ENCODE measurements at places on chromosomes 6 and 20.

DNA sequence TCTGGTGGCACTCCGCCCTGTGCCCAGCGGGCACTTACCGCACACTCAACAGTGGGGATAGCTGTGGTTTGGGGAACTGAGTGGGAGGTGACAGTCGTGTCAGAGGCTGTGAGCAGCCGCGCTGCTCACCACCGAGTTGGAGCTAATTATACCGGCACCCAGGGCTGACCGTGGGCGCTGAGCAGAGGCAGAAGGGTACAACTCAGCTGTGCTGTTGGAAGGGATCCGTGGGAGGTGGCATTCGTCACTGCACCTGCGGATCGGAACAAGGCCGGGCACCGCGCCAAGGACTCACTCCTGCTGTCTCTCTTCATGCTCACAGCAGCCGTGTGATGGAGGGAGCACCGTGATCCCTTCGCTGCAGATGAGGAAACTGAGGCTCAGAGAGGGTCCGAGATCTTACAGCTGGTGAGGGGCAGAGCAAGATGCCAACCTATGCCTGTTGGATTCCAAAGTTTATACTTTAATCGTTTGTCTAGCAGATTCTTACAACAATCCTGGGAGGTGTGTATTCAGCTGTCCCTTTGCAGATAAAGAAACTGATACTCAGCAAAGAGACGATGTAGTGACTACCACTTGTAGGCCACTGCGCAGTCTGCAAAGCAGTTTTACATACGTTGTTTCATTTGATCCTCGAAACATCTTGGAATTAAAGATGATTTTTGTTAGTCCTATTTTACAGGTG is 713 bp upstream of the ELMO2 start:
- peak; percentile 92 for DNase-seq

DNA sequence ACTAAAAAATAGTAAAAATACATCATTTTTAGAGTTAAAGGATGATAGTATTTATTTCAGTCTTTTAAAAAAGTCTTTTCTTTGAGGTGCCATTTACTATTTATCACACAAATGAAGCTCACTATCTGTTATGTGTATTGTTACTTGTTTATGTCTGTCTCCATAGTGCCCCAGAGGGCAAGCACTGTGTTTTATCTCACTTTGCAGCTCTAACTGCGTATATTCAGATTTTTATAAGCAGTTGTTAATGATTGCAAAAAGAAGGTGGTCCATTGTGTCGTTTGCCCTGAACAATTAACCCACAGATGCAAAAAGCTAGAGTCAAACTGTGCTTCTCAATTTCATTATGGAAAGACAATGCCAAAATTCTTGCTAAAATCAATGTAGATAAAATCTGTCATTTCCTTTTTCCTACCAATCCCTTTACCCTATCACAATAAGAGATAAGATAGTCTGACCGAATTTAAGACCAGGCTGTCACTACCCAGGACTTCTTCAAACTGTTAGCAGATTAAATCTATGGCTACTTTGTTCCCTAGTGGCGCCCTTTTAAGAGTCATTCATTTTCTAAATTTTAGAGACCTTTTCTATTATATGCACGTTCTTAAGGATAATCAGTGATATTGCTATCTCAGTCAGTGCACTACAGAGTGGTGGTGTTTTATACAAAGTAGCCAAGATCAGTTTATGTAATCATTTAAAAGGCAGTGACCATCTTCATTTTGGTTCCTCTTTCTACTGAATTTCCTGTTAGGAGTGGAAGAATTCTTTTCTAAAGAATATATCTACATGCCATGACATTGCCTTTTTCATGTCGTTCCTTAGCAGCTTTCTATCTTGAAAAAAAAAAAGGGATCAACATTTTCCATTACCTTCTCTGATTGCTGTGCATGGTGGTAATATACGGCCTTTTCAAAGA is 133.1 kb upstream of the PRDM1 start:
- no peak for DNase-seq

GRCh38 chr6:135830452-135830881 is 21.0 kb upstream of the PDE7B start:
- DNase-seq, result no peak

GRCh38 chr6:48670546-48670945 is 559.5 kb upstream of the PTCHD4 start:
- no peak for DNase-seq

DNA sequence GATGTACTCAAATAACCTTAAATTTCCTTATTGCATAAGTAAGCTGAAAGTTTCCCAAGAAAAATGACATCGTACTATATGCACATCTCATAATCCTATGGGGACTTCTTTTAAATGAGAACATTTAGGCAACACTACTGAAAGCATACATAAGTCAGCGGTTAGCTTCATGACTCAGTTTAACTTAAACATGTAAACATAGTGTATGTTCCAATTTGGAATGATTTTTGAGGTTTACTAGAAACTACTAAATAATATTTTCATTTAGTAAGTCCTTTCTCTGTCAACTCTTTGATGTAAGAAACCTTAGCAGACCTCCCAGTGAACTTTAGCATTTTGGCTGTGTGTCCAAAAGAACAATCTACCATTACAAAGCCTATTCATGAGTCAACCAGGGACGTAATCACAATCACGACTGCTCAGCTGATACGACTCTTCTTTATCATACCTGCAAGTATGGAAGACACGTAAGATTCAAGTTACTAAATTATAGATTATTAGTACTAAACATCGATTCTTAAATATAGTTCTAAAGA is 19.3 kb downstream of the HIVEP2 start:
- DNase-seq, result no peak

DNA sequence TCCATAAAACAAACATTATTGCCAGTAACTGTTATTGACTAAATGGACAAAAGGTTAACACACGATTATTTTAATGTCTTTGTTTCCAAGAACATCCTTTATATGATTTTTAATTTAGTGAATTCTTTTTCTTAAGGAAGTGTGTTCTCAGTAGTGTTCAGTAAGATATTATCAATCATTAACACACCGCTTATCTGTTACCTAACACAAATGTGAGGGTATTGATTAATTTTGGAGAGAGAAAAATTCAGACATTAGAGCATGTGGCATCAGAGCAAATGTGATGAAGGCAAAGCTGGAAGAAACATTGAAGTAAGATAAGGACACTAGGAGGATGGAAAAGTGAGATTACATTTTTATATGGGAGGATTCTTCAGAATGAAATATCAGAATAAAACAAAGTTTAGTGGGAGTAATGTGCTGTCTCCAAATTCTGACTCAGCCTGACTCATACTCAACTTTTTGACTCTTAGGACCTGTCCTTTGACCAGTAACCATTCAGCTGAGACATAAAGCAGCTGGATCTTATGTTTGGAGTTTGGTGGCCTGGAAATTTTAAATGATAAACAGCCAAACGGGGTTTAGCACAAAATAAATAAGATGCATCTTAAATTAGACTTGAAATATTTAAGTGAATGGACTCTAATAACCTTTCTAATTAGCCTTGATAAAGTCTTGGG is 348.6 kb downstream of the CD109 start:
- DNase-seq, result no peak

DNA sequence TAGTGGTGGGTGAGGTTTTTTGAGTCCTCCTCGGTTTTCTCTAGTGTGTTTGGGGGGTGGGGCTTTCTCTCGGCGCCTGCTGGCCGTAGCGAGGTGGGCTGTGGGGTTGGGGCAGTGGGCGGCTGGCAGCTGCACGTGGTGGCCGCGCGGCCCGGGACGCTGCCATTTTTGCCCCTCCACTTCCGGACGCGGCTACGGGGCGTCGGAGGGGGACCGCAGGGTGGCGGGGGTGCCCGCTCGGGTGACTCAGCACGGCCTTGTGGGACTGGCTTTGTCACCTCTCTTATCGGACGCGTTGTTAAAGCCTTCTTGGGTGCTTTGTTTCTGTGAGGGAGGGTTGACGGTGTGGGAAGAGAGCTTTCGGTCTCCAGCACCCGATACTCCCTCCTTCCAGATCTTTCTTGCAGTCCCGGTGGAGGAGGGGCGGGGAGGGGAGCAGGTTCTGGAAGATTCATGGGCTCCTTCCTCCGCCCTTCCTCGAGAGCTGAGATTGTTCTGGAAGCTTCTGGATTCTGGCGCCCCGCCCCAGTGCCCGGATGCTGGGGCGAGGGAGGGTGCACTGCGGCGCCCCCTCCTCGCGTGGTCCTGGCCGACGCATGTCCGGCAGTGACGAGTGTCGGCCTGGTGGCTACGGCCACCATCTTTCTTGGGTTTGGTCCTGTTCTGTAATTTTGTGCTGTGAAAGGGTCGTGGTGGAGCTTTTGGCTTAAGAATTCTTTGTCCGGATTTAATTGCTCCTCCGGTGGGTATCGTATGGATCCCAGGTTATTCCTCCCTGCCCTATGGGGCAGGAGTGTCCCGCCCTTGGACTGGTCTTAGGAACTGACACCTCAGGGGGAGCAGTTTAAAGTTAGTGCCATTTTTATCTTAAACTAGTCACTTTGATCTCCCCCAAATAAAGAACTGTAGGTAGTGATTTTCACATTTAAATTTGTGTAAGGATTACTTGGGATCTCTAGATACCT is 719 bp downstream of the HSP90AB1 start:
- DNase-seq, result peak; percentile 66

Measured in dorsolateral prefrontal cortex (tissue), 122 donors.